ENCODE measurements at places on chromosomes 3 and 15.
A peak's percentile ranks its signal among the peaks of the same experiment; 100 is the strongest.

- peak; percentile 51 for DNase-seq
These were observed 6.8 kb upstream of the TBC1D5 start for GRCh38 chr3:17749281-17749680.

DNA sequence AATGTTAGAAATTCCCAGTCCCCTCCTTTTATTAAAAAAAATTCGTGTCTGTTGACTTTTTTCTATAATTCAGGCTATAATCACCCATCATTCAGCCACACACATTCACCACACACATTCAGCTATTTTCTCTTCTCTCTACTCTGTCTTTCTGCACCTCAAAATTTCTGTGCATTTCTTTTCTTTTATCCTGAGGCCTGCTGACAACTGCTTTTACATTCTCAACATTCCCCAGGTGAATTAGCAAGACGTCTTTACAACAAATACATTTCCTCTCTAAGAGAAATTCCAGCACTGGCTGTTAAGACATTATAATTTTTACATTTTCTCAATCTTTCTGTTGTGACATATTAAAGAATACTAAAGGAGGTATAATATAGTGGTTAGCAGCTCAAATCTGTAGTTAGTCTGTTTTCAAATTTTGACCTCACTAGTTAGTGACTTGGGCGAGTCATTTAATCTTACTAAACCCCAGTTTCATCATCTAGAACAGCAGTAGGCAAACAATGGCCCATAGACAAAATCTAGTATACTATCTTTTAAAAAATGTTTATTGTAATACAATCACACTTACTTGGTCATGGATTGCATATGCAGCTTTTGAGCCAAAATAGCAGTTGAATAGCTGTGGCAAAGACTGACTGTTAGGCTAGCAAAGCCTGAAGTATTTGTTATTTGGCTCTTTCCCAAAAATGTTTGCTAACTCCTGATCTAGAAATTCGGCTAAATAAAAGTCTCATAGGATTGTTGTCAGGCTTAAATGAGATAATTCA is 350.7 kb downstream of the NSUN3 start:
- no peak for DNase-seq

DNA sequence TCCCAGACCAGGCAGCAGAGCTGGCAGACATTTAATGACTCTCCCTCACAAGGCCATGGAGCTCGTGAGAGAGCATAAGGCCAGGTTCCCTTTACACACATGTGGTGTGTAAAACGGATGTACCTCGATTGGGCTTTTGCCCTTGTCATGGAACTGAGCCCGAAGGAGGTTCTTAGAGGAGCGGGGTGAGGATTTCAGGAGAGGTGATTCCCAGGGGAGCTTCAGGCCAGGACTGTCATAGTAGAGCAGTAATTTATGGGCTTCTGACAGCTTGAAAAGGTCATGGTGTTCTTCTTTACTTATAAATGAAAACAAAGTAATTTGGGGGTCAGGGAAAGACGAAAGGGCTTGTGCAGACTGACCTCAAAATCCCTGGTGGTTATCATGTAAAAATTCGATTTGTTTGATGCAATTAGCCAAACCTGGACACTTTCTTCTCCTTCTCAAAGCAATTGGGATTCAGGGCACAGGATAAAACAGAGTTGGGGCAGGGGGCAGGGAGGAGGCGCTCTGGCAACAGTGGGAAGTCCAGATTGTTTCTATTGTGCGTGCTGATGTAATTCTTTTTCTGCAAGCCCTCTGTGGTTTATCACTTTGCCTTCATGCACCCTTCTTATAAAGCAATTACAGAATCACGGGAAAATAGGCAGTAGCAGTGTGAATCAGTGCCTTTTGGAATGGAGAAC is 51.0 kb downstream of the CACNA1D start:
- no peak for DNase-seq

DNA sequence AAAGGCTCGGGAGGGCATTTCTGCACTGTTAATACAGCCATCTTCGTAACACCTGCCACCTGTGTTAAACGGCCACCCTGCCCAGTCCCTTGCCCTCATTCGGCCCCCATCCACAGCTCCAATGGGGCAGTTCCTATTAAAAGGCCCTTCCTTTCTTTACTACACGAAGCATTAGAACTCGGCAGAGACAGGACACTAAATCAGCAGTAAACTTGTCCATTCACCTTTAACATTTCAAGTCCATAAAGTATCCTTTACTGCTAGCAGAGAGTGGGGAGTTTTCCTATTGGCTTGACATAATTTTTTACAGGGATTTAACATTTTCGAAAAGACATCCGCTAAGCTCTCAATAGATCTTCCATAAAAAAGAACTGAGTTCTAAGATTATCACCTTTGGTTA is 76.3 kb downstream of the LRRN1 start:
- DNase-seq = no peak

GRCh38 chr15:65309882-65310418 is 5.5 kb downstream of the RNU5B-1 start:
- no peak for DNase-seq

GRCh38 chr3:15794842-15795650 is 2.7 kb downstream of the ANKRD28 start:
- no peak for DNase-seq

GRCh38 chr15:66046751-66047150 is 177.5 kb downstream of the RAB11A start:
- peak; percentile 8 for DNase-seq

GRCh38 chr3:189902230-189903186 is 218.2 kb downstream of the P3H2 start:
- no peak for DNase-seq

DNA sequence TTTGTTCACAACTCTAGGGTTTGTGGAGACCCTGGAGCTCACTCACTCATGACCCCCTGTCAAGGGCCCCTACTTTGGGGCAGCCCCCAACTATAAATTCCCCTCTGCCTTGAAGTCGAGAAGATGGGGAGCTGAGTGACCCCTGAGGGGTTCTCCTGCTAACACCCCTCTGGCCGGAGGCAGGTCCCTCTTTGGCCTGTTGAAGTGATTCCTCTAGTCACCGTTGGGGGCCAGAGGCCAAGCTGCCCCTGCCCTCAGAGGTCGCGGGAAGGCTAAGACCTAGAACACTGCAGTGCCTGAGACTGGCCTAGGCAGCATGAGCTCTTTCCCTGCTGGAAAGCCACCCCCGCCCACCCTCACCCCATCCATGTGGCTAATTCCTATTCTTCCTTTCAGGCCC is 15.4 kb upstream of the SKOR1 start:
- no peak for DNase-seq

DNA sequence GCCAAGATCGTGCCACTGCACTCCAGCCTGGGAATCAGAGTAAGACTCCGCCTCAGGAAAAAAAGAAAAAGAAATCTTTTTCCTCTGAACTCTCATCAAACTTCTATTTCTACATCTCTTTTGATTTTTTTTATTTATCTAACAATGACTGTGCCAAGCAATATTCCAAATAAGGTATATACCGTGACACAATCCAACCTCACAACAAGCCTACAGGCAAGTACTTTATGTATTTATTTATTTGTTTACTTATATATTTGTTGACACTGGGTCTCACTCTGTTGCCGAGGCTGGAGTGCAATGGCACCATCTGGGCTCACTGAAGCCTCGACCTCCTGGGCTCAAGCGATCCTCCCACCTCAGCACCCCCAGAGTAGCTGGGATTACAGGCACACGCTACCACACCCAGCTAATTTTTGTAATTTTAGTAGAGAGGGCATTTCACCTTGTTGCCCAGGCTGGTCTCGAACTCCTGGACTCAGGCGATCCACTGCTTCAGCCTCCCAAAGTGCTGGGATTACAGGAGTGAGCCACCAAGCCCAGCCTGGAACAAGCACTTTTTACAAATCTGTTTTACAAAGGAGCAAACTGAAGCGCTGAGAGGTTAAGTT is 94.9 kb upstream of the CHD2 start:
- no peak for DNase-seq

DNA sequence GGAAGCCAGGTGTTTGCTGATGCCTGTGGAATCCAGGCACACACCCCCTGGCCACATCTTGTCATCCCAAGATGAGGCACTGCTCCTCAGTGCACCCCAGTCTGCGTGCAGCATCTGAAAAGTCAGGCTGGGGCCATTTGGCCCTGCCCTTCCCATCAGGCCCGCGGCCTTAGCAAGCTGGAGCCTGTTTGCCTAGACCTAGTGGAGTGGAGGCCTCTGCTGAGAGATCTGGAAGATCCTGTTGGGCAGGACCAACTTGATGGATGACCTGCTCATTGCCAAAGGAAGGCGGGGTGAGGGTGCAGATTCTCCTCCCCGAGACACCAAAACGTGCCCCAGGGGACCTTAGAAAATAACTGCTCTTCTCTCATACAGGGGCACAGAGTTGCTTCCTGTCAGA is 220.2 kb downstream of the SHQ1 start:
- DNase-seq = no peak

DNA sequence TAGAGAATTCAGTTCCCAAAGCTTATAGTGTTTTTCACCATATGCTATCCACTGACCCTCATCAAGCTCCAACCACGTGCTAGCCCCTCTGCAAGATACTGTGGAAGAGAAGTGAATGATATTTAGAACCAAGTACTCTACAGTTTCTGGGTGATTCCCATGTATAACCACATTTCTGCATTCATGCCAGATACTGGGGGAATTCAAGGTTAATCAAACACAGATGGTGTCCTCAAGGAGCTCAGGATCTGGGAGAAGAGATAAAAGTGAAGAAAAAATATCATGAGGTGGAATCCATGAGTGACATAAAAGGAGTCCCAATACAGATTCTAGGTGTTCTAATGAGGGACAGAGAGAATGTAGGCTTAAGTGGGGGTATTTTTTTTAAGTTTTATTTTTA is 195.8 kb downstream of the FHIT start:
- no peak for DNase-seq

All from GM12865 (cell line).